Activated CD4-positive, alpha-beta memory T cell treated with anti-CD3 and anti-CD28 coated beads for 36 hours (primary cell): ENCODE measurements at places on chromosomes 3 and 15. TPM values are rescaled to one million over a fixed set of nuclear protein-coding genes. Genes with fewer than 3 reads are reported as not detected.

The UBA5 gene
- 58.3 TPM for total RNA-seq

The TTBK2 gene
- 13.8 TPM for total RNA-seq

The GOLGA6B gene
- total RNA-seq, result not detected

The GOLGA8G gene
- total RNA-seq, result not detected
